Thyroid gland (tissue), 4 donors: ENCODE measurements at places on chromosomes 5 and 9. TPM values are rescaled to one million over a fixed set of nuclear protein-coding genes. Genes with fewer than 3 reads are reported as not detected.

Gene PGGT1B
- 19.9 TPM for total RNA-seq

Gene PNPLA7
- total RNA-seq = 10.5 TPM

Gene NR2F1
- total RNA-seq = 35.7 TPM

Gene MARCHF11
- total RNA-seq = not detected

Gene S100Z
- not detected for total RNA-seq

Gene PCDHAC2
- total RNA-seq = 5.4 TPM

Gene IFNA21
- total RNA-seq = not detected

Gene SLC36A2
- not detected for total RNA-seq

Gene PCDHGC5
- 2.0 TPM for total RNA-seq

Gene ADAMTS19
- total RNA-seq = not detected

Gene IL11RA
- total RNA-seq = 57.3 TPM

Gene SPINK6
- not detected for total RNA-seq

Gene FCN2
- 16.5 TPM for total RNA-seq

Gene XPA
- 25.6 TPM for total RNA-seq

Gene EDIL3
- total RNA-seq = 2.0 TPM

Gene TSSK1B
- total RNA-seq = 0.25 TPM

Gene C9orf50
- total RNA-seq = not detected

Gene RNF180
- total RNA-seq = 60.3 TPM

Gene TICAM2
- 1.5 TPM for total RNA-seq

Gene FAXDC2
- total RNA-seq = 54.0 TPM

Gene SV2C
- not detected for total RNA-seq

Gene TEX48
- total RNA-seq = not detected
